ENCODE measurements at places on chromosomes 16 and 17. TPM values are rescaled to one million over a fixed set of nuclear protein-coding genes. Genes with fewer than 3 reads are reported as not detected.

DNA sequence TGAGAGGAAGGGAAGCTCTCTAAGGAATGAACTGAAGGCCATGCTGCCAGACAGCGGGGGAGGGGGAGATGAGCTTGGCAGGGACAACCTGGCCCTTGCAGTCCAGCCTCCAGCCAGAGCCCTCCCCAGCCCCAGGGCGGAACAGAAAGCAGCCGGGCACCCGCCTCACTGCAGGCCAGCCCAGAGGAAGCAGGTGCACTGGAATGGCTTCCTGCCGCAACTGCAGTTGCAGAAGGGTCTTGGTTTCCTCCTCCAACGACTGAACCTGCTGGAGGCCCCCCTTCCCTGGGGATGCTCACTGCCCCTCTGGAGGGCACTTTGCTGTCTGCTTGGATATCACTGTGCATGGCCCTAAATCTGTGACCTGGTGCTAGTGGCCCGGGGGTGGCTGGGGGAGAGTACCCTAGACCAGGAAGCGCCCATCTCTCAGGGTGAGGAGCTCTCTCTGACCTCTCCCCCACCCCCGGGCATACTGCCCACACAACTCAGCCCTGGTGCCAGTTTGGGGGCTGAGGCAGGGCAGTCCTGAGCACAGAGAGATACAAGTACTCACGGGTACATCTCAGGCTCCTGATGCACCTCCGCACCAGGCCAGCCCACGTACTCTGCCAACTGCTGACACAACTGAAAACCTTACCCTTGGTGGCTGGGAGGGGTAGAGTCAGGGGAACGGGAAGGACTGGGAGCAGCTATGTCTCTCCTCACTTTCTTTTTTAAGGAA lies 41.1 kb downstream of the MYO18A start:
- no peak overlapping the region for H3K27ac ChIP-seq
- H3K27me3 ChIP-seq, result no peaks in the 10 kb centered on the region
- no peaks in the 10 kb centered on the region for H3K36me3 ChIP-seq
- H3K4me3 ChIP-seq, result no peak overlapping the region

The TLCD2 gene
- total RNA-seq, result 1.4 TPM

DNA sequence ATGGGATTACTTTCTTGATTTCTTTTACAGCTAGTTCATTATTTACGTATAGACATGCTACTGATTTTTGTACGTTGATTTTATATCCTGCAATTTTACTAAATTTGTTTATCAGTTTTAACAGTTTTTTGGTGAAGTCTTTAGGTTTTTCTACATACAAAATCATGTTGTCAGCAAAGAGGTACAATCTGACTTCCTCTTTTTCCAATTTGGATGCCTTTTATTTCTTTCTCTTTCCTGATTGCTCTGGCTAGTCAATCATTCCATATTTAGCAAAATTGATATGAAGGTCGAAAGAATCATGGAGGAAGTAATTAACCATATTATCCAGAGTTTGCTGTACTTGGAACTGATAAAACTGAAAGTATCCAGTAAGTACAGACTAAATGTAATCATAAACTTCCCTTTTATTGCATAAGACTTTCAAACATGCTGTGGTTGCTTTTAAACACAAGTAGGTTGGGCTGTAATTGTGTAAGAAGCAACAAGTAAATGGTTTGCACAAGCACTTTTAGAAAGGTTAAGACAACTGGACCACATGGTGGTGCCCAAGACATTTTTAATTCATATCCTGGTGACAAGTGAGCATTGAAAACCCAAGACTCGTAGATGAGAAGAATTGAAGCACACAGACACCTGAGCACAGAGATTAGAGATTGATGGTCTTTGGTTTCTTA lies 8.4 kb downstream of the GDE1 start:
- H3K27ac ChIP-seq, result no peak overlapping the region
- DNase-seq, result no peak
- no peaks in the 10 kb centered on the region for H3K27me3 ChIP-seq
- H3K4me1 ChIP-seq, result peaks cover 2% of the 10 kb centered on the region
- peaks cover 57% of the 10 kb centered on the region for H3K36me3 ChIP-seq

- no peak for DNase-seq
- H3K4me3 ChIP-seq, result peak overlapping the region; percentile 84
- H3K27me3 ChIP-seq, result peaks cover 10% of the 10 kb centered on the region
- peak overlapping the region; percentile 60 for H3K27ac ChIP-seq
These were observed 2.3 kb downstream of the PITPNA start for GRCh38 chr17:1560101-1560857.

DNA sequence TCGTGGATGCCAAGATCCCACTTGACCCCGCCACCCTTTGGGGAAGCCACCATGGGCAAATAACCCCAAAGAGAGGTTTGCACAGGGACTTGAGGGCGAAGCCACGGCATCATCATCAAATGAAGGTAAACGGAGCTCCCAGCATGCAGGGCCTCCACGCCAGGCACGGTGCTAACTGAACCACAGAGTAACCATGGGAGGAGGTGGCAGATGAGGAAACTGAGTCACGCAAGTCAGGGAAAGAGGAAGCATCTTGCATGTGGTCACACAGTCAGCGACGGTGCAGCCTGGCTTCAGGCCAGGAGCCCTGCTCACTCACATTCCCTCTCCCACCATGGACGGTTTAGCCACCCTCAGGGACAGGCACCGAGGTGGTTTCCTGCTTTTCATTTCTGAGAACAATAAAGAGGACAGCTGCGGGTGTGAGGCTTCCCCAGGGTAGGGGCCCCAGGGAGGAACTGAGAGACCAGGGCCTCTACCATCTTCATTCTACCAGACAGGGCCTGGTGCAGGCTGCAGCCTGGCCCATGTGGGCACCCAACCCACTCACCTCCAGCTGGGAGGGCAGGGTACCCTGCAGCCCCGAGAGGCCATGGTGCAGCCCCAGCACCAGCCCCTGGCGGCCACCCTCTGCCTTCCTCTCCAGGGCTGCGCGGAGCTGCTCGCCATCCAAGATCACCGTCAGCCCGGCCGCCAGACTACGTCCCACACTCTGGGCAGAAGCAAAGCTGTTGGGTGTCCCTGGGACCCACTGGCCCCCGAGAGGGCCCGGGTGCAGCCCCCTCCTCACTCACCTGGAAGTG lies 78.3 kb downstream of the RMI2 start:
- H3K4me1 ChIP-seq, result peaks cover 11% of the 10 kb centered on the region
- no peaks in the 10 kb centered on the region for H3K27me3 ChIP-seq
- no peaks in the 10 kb centered on the region for H3K36me3 ChIP-seq
- no peak overlapping the region for H3K27ac ChIP-seq

The SCNN1G gene
- 0.78 TPM for total RNA-seq

The PLCD3 gene
- 55.8 TPM for total RNA-seq

GRCh38 chr16:78925083-78925767 lies 675.3 kb downstream of the MAF start:
- H3K36me3 ChIP-seq, result peaks cover 38% of the 10 kb centered on the region
- peaks cover 4% of the 10 kb centered on the region for H3K27me3 ChIP-seq
- no peaks in the 10 kb centered on the region for H3K4me1 ChIP-seq
- DNase-seq, result peak; percentile 34
- no peak overlapping the region for H3K27ac ChIP-seq
- no peak overlapping the region for H3K4me3 ChIP-seq

- H3K4me3 ChIP-seq, result no peak overlapping the region
- H3K36me3 ChIP-seq, result no peaks in the 10 kb centered on the region
- no peak for DNase-seq
These were observed 299.8 kb upstream of the PSMD7 start for GRCh38 chr16:73996624-73997339.

DNA sequence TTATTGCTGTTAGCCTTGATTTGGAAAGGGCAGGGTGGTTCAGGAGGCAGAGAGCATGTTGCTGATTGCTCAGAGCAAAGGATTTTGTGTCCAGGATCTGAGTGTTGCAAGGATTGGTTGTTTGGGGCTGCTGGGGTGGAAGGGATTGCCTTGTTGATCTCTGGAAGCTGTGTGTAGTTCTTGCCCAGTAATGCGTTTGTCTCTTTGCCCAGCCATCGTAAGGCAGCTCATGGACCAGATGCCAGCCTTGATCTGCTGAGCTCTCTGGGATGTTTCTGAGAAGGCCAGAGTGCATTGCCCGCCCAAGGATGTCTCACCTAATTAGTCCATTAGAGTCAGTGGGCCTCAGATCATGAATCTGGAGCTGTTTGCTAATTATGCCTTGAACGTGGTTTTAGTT lies 33.6 kb downstream of the NKD1 start:
- peak overlapping the region; percentile 53 for H3K27ac ChIP-seq
- DNase-seq, result no peak
- H3K36me3 ChIP-seq, result no peaks in the 10 kb centered on the region
- no peaks in the 10 kb centered on the region for H3K27me3 ChIP-seq
- H3K4me3 ChIP-seq, result no peak overlapping the region

DNA sequence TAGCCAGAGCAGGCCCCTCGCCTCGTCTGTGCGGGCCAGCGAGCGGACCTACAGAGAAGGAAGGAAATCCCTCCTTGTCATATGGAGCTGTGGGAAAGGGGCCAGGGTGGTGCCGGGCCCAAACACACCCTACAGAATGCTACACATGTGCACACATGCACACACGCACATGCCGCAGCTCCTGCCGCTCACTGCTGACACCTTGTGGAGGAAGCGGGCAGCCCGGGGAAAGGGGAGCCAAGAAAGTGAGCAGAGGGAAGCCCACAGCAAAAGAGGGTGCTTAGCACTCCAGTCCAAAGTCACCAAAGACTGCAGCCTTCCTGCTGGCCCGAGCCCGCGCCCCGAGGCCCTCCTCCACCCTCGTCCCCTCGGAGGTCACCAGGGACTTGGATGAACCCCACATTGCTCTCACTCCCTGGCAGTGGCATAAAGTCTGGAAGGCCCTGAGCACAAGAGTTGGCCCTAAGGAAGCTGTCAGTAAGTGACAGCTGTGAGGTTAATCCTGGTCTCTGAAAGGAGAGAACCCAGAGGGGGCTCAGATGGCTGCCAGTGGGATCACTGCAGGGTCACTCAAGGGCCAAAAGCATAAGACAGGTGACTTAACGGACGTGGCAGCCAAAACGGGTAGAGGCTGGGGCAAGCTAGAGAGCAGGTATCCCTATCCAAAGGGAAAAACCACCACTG lies 68.2 kb downstream of the MYO18A start:
- no peak overlapping the region for H3K4me3 ChIP-seq
- no peaks in the 10 kb centered on the region for H3K27me3 ChIP-seq
- H3K27ac ChIP-seq, result no peak overlapping the region
- peaks cover 27% of the 10 kb centered on the region for H3K4me1 ChIP-seq

The TP53TG3 gene
- total RNA-seq, result not detected

DNA sequence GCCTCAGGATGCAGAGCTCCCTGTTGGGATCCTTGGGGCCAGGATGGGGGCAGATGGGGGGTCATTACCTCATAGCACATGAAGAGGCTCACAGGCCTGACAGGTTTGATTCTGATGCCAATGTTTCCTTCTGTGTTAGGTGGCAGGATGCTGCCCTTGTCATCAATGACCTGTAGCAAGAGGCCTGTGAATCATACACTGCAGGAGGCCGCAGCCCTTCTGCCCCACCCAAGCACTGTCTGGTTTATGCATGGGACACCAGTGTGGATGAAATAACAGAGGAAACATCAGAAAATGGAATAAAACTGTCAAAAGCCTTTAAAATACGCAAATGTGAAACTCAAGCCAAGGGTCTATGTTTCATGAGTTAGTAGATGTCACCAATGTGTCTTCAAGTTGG lies 60.5 kb upstream of the ACSM2B start:
- peaks cover 6% of the 10 kb centered on the region for H3K4me1 ChIP-seq
- DNase-seq, result no peak
- no peaks in the 10 kb centered on the region for H3K36me3 ChIP-seq
- no peak overlapping the region for H3K4me3 ChIP-seq
- no peak overlapping the region for H3K27ac ChIP-seq
